Vagina (tissue), 2 donors: ENCODE measurements at places on chromosomes 11 and 22. TPM values are rescaled to one million over a fixed set of nuclear protein-coding genes. Genes with fewer than 3 reads are reported as not detected.

SCUBE2 gene
- 36.3 TPM for total RNA-seq

WNT11 gene
- total RNA-seq, result 6.9 TPM

SLC5A12 gene
- total RNA-seq, result not detected

XBP1 gene
- total RNA-seq, result 141 TPM

SCGB2A2 gene
- total RNA-seq, result not detected

GP1BB gene
- total RNA-seq, result 14.5 TPM

P2RX3 gene
- not detected for total RNA-seq

OAF gene
- total RNA-seq, result 56.7 TPM

APOBEC3A gene
- not detected for total RNA-seq

HEPHL1 gene
- total RNA-seq, result 1.7 TPM

C22orf42 gene
- total RNA-seq, result not detected
